Lower lobe of right lung (tissue), 2 donors: ENCODE measurements at places on chromosomes 6 and 20. TPM values are rescaled to one million over a fixed set of nuclear protein-coding genes. Genes with fewer than 3 reads are reported as not detected.

GRCh38 chr6:473356-473755, 81.8 kb downstream of the IRF4 start:
- DNase-seq = no peak
- H3K4me1 ChIP-seq = no peaks in the 10 kb centered on the region
- H3K27me3 ChIP-seq = no peaks in the 10 kb centered on the region
- no peaks in the 10 kb centered on the region for H3K36me3 ChIP-seq
- no peak overlapping the region for H3K4me3 ChIP-seq

TUBB2B gene
- total RNA-seq = 0.59 TPM

CDSN gene
- total RNA-seq = not detected

GRCh38 chr20:62437496-62437895, 10.2 kb upstream of the RBBP8NL start:
- H3K4me1 ChIP-seq = peaks cover 6% of the 10 kb centered on the region
- DNase-seq = no peak
- H3K4me3 ChIP-seq = no peak overlapping the region
- H3K36me3 ChIP-seq = no peaks in the 10 kb centered on the region
- H3K27ac ChIP-seq = no peak overlapping the region
- H3K27me3 ChIP-seq = peaks cover 12% of the 10 kb centered on the region

BPIFA1 gene
- 28.4 TPM for total RNA-seq

DNA sequence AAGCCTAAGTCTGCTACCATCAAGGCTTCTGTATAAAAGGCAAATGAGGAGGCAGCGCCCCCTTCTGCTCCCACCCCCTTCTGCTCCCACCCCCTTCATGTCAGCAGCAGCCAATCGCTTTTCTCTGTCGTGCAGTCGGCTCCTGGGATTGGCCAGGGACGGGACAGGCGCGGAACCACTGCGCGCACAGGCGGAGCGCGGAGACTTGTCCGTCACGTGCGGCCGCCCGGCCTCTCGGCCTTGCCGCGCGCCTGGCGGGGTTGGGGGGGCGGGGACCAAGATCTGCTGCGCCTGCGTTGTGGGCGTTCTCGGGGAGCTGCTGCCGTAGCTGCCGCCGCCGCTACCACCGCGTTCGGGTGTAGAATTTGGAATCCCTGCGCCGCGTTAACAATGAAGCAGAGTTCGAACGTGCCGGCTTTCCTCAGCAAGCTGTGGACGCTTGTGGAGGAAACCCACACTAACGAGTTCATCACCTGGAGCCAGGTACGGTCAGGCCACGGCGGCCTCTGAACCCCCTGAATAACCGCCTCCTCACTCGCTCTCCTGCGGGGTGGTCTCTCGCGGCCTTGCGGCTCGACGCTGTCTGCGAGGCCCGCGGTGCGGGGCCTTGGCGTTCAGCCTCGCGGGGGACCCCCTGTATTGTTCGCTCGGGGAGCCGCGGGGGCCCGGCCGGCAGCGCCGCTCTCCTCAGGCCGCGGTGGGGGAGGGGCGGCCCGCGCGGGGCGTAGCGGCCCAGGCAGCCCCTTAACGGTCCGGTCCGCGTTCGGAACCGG, at the start of gene HSF2:
Gene HSF2 (plus strand): TSS at position 305 of the 773 bp plus-strand sequence. CDS start 86 bp downstream, at position 391.
- H3K27ac ChIP-seq = peak within 1 kb of the TSS; percentile 88
- no peaks in the 10 kb centered on the region for H3K36me3 ChIP-seq
- no peaks in the 10 kb centered on the region for H3K27me3 ChIP-seq
- peaks cover 12% of the 10 kb centered on the region for H3K4me1 ChIP-seq

DNA sequence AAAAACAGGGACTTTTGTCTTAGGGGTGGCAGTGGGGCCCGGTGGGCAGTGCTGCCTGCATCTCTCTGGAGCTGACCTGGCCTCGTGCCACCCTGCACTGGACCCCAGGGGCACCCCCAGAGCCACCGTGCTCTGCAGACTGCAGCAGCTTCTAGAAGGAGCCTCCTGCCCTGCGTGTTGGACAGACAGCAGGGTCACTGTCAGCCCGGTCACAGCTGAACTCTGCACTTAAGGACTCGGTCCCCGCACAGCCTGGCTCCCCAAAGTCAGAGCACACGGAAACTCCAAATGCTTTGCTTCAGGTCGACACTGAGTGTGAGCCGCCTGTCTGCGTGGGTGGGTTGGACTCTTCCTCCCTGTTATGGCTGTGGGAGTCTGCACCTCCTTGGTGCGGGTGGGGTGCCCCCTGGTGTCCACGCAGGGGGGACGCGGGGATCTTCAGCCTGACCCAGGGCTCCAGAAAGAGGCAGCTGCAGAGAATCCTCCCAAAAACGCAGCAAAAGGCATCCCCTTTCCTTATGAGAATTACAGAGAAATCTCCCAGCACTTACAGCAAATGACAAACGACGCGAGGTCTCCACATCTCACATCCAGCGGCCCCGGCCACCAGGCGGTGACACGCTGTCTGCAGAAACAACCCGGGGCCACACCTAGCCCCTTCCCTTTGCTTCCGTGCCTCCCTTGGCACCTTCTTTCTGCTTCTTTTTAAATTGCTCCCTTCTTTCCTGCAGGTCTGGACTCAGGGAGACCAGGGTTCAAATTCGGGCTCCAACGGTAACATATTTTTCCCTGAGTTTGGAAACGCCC, 36.3 kb upstream of the DACT2 start:
- no peak overlapping the region for H3K27ac ChIP-seq
- DNase-seq = no peak
- no peaks in the 10 kb centered on the region for H3K4me1 ChIP-seq
- no peak overlapping the region for H3K4me3 ChIP-seq

ARG1 gene
- total RNA-seq = 4.0 TPM

- no peak for DNase-seq
- H3K4me3 ChIP-seq = no peak overlapping the region
- no peaks in the 10 kb centered on the region for H3K36me3 ChIP-seq
- peaks cover 8% of the 10 kb centered on the region for H3K4me1 ChIP-seq
- H3K27me3 ChIP-seq = peaks cover 6% of the 10 kb centered on the region
- no peak overlapping the region for H3K27ac ChIP-seq
Measured at GRCh38 chr6:90121982-90122381, 174.7 kb downstream of the BACH2 start.

DNA sequence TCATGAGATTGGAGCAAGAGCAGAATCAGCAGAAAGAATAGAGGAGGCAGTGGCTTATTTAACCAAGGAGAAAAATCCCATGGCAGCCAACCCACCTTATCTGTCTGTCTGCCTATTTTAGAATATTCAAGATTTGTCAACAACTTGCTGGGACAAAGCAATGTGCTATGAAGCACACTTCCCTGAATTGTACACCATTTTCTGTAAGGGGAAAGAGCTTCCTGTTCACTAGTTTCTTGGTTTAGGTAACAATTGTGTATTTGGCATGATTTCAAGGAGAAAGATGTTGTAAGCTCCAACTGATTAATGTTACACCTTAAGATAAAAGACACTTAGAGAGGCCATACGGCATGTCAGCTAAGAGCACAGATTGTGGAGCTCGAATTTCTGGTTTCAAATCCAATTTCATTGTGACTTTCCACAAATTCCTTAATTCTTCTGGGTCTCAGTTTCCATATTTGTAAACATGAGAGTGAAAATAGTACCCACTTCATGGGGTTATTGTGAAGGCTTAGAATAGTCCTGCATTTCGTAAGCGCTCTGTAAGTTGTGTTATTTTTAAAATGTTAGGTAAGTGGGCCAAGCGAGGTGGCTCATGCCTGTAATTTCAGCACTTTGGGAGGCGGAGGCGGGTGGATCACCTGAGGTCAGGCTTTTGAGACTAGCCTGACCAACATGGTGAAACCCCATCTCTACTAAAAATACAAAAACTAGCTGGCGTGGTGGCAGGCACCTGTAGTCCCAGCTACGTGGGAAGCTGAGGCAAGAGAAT, 4.8 kb upstream of the MUC22 start:
- H3K27ac ChIP-seq = peak overlapping the region; percentile 53
- H3K4me1 ChIP-seq = peaks cover 8% of the 10 kb centered on the region
- H3K36me3 ChIP-seq = no peaks in the 10 kb centered on the region
- DNase-seq = peak; percentile 58
- no peaks in the 10 kb centered on the region for H3K27me3 ChIP-seq

PDE10A gene
- 2.7 TPM for total RNA-seq

DNA sequence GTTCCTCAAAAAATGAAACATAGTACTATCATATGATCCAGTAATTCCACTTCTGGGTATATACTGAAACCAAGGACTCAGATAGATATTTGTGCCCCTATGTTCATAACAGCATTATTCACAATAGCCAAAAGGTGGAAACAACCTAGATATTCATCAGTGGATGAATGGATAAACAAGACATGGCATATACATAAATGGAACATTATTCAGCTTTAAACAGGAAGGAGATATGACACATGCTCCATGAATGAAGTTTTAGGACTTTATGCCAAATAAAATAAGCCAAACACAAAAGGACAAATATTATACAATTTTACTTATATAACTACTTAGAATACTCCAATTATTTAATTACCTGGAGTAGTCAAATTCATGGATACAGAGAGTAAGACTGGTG, 16.4 kb downstream of the PLCB1 start:
- H3K36me3 ChIP-seq = no peaks in the 10 kb centered on the region
- H3K27me3 ChIP-seq = no peaks in the 10 kb centered on the region
- peaks cover 21% of the 10 kb centered on the region for H3K4me1 ChIP-seq

GRCh38 chr20:38152621-38153221, 12.3 kb downstream of the TGM2 start:
- H3K36me3 ChIP-seq = peaks cover 77% of the 10 kb centered on the region
- DNase-seq = peak; percentile 93
- peak overlapping the region; percentile 7 for H3K4me3 ChIP-seq
- peaks cover 76% of the 10 kb centered on the region for H3K4me1 ChIP-seq
- H3K27me3 ChIP-seq = no peaks in the 10 kb centered on the region

- H3K27ac ChIP-seq = no peak overlapping the region
- no peak for DNase-seq
- peaks cover 18% of the 10 kb centered on the region for H3K27me3 ChIP-seq
- H3K36me3 ChIP-seq = no peaks in the 10 kb centered on the region
Measured at GRCh38 chr20:44125332-44126127, 61.5 kb downstream of the JPH2 start.

DNA sequence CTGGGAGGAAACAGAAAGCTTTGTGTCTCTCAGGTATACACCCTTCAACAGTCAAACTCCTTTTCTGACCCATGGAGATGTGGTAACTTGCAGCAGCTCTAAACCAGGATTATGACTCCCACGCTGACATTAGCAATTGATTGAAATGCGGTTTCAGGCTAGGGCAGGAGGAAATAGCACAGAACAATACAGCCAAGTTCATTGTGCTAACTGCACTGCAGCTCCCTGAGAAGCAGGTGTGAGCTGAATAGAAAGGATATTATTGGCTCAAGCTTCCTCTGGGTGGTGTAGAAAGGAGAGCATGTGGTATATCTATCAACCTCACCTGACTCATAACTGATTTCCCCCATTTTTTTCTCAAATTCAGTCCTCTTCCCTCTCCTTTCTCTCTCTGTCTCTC, 612.3 kb upstream of the BTBD3 start:
- no peak overlapping the region for H3K27ac ChIP-seq
- DNase-seq = no peak
- H3K27me3 ChIP-seq = no peaks in the 10 kb centered on the region
- H3K4me3 ChIP-seq = no peak overlapping the region
- no peaks in the 10 kb centered on the region for H3K4me1 ChIP-seq

DNA sequence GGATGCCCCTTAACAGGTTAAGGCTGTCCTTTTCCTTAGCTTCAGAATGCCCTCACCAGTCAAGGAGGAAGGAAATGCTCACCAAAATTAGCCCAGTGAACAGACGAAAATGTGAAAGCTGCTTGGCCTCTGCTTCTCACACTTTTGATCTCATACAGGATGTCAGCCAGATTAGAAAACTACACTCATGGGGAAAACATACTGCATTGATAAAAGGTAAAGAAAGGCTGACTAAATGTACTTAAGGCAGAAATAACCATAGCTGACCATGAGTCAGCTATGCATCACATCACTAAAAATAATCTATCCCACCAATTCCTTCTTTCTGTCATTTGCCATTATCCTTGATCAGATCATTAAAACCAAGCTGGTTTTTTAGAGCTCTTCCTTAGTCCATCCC, 198.4 kb upstream of the TENT5A start:
- H3K27me3 ChIP-seq = no peaks in the 10 kb centered on the region
- no peaks in the 10 kb centered on the region for H3K4me1 ChIP-seq
- no peak overlapping the region for H3K4me3 ChIP-seq
- no peak for DNase-seq

- peak; percentile 56 for DNase-seq
- no peaks in the 10 kb centered on the region for H3K4me1 ChIP-seq
- no peaks in the 10 kb centered on the region for H3K36me3 ChIP-seq
- H3K27me3 ChIP-seq = peaks cover 17% of the 10 kb centered on the region
- H3K27ac ChIP-seq = peak within 1 kb of the TSS; percentile 83
Measured at GRCh38 chr20:9068841-9069663, at the start of gene PLCB4. Gene PLCB4, plus strand, starts transcription at chr20:9069087. Its CDS starts 238,728 bp downstream, at chr20:9307815.

KIAA0408 gene
- total RNA-seq = 55.1 TPM

DNA sequence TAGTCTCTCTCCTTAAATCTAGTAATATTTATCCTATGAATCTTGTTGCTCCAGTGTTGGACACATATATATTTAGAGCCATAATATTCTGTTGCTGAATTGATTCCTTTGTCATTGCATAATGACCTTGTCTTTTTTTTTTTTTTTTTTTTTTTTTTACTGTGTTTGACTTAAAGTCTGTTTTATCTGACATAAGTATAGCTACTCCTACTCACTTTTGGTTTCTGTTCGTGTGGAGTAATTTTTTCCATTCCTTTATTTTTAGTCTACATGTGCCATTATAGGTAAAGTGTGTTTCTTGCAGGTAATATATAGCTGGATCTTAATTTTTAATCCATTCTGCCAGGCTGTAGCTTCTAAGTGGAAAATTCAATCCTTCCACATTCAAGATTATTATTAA, 166.5 kb downstream of the GMDS start:
- H3K4me3 ChIP-seq = no peak overlapping the region
- no peaks in the 10 kb centered on the region for H3K27me3 ChIP-seq
- no peaks in the 10 kb centered on the region for H3K4me1 ChIP-seq

SIGLEC1 gene
- total RNA-seq = 114 TPM

GRCh38 chr20:58603721-58604120, 47.4 kb upstream of the STX16 start:
- H3K4me3 ChIP-seq = no peak overlapping the region
- DNase-seq = no peak
- no peaks in the 10 kb centered on the region for H3K4me1 ChIP-seq
- H3K27ac ChIP-seq = no peak overlapping the region

DNA sequence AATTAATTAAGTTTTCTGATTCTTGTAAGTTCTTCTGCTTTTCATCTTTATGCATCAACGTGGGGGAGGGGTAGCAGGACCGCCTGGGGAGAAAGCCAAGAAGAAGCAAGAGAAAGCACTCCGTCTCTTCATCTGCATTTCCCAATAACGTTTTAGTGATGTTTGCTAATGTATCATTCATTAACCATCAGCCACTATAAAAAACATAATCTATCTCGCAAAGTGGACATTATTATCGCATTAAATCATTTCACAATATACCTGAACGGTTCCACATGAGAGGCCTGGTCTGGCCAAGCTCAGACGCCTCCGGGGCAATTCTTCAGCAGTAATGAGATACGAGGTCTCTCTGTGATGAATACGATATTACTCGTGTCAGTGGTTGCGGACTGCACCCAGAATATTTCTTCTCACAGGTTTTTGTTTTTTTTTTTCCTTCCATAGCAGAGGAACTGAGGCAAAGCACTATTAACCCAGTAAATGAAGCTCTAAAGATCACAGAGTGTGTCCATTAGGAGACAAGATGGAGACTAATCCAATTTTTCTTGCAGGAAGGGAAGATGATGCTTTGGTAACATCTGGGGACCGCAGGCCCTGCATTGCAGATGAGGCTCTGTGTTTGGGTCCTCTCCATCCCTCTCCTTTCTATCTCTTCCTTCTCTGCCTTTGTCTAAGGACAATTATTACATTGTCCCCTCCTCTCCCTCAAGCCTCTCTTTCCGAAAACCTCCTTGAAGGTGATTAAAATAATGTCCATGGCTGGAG, 156.1 kb downstream of the SLC35B3 start:
- H3K4me1 ChIP-seq = no peaks in the 10 kb centered on the region
- H3K27ac ChIP-seq = no peak overlapping the region
- H3K27me3 ChIP-seq = no peaks in the 10 kb centered on the region
- H3K36me3 ChIP-seq = no peaks in the 10 kb centered on the region
- no peak overlapping the region for H3K4me3 ChIP-seq
- no peak for DNase-seq
